CD4-positive, alpha-beta T cell treated with Interleukin-2 at 100 ng/mL for 4 hours (primary cell): ENCODE measurements at places on chromosomes 13 and 19.

GRCh38 chr19:6425732-6426620 is 1.4 kb upstream of the KHSRP start:
- no peak for DNase-seq

DNA sequence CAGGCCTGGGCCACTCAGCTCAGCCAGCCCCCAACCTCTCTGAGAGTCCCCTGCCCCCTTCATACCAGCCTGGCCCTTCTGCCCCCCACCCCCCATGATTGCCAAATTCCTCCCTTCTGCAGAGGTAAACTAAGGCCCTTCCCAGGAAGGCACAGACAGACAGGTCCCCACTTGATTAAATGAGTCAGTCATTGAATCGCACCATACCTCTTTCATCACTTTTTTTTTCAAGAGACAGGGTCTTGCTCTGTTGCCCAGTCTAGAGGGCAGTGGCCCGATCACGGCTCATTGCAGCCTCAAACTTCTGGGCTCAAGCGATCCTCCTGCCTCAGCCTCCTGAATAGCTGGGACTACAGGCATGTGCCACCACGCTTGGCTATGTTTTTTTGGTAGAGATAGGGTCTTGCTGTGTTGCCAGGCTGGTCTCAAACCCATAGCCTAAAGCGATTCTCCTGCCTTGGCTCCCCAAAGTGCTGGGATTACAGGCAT is 6.0 kb downstream of the PODNL1 start:
- DNase-seq = no peak

GRCh38 chr19:29510701-29511265 is 15.0 kb upstream of the VSTM2B start:
- no peak for DNase-seq

DNA sequence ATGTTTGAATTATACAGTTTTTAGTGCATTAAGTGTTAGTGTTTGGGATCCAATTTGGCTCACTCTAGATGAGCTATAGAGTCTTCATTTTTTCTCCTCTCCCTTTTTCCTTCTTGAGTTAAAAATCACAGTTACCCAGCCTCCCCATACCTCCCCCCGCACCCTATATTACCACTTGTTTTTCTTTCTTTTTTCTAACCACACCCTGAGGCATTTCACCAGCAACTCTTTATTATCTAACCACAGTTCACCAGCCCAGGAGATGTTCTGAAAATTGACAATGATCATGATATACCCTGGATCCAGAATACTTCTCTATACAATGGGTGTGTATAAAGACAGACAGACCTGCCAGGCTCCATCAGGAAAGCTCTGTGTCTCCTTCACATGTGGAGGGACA is 86.5 kb upstream of the UBL3 start:
- DNase-seq = peak; percentile 36

GRCh38 chr19:44847144-44848035 is 1.3 kb downstream of the NECTIN2 start:
- DNase-seq = no peak

DNA sequence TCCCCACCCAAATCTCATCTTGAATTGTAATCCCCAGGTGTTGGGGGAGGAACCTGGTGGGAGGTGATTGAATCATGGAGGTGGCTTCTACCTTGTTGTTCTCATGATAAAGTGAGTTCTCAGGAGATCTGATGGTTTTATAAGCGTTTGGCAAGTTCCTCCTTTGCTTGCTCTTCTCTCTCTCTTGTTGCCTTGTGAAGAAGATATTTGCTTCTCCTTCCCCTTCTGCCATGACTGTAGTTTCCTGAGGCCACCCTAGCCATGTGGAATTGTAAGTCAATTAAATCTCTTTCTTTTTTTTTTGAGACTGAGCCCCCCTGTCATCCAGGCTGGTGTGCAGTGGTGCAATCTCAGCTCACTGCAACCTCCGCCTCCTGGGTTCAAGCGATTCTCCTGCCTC is 34.4 kb downstream of the VSTM1 start:
- DNase-seq = no peak

- DNase-seq = no peak
These were observed 16.3 kb downstream of the ZNF160 start for GRCh38 chr19:53086949-53087348.

DNA sequence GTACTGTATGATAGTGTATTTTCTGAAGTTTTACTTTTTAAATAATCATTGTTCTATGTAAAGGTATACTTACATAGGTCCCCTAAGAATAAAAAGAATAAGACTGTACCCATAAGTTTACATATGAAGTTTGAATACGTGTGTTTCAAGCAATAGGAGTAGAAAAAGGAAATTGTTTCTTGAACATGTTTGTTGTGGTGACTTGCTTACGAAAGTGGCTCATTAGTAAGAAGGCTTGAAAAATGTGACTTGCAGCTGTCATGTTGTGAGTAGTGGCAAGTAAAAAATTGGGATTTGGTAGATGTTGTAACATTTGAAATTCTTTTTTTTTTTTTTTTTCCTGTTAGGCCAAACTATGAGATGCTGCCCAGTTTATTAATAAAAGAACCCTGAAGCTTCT is 203.3 kb downstream of the LMO7 start:
- DNase-seq = no peak

DNA sequence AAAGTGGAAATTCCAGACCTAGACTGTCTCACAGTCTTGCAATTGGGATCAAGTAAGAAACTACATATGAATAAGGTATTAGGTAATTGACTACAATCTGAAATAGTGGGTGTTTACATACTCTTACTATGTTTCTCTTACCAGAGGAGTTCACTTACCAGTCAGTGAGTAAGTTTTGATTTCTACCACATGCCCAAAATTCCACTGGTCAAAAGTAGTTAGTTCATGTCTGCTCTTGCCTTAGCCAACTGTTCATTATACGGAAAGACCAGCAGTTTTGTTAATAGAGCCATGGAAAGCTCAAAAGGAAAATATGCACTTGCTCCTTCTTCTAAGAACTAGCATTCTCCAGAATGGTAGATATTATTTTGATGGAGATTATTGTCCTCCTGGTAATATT is 490.8 kb downstream of the RFC3 start:
- DNase-seq = no peak

DNA sequence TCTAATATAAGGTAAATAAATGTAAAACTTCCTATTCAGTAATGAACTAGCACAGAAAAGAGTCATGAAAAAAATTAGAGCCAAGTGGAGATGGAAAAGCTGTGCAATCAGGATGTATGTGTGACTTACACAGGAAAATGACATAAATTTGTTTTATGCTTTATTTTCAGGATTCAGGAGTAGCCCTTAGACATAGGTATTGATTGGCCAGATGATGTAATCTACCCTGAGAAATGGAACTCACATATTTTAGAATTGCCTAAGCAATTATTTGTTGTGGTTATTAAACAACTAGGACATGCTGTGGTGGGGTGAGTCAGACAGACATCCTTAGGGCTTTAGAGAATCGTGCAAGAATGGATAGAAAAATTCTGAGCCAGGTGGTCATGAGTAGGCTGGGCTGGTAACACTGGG is 110.6 kb downstream of the PCDH9 start:
- DNase-seq = no peak

GRCh38 chr13:43583321-43583720 is 203.5 kb downstream of the ENOX1 start:
- DNase-seq = no peak

- DNase-seq = no peak
These were observed 3.2 kb upstream of the PLPP2 start for GRCh38 chr19:294341-294945.

GRCh38 chr13:30696278-30697176 is 38.8 kb upstream of the ALOX5AP start:
- DNase-seq = no peak

GRCh38 chr13:29505511-29505910 is 90.0 kb downstream of the SLC7A1 start:
- DNase-seq = no peak

GRCh38 chr19:55483706-55484592 is 1.0 kb upstream of the NAT14 start:
- DNase-seq = no peak

- no peak for DNase-seq
These were observed 4.2 kb downstream of the PGPEP1 start for GRCh38 chr19:18344582-18344950.

GRCh38 chr13:31951215-31951678 is 80.3 kb upstream of the FRY start:
- peak; percentile 20 for DNase-seq

- DNase-seq = no peak
These were observed 15.1 kb upstream of the POSTN start for GRCh38 chr13:37613638-37614037.
